ENCODE measurements at places on chromosomes 4 and X.

DNA sequence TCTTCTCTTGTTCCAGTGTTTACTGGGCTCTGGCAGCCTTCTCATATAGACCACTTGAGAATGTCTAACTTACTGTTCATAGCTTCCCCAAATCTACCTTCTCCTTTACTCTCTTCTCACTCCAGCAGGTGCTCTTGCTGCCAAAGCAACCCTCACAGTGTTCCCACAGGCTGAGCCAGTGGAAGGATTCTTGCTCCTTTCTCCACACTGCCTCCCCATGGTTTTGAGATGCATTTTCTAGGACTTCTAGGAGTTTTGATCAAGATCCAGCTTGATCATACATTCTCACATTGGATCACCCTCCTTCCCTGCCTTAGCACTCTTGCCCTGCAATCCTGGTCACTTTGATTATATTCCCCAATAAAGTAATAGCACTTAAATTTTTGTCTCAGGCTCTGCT is 230.8 kb downstream of the TMEM47 start:
- DNase-seq = no peak

- DNase-seq = no peak
Measured at GRCh38 chrX:111386615-111387233, 25.3 kb downstream of the DCX start.

DNA sequence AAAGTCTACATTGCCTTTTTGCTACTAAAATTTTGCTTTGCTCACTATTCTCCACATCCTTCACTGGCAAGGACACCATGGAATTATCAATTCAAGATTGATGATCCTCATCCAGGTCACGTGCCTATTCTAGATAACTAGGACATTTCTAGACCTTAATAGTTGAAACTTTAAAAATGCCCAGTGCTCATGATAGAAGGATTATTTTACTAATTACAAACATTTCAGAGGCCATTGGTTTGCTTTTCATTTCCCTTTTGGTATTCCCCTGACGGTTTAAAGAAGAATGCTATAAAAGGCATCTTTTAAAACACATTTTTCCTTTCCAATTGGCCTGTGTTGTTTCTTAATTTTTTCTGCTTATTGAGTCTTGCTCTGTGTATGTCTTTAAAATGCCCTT is 249.4 kb downstream of the NDST4 start:
- no peak for DNase-seq

DNA sequence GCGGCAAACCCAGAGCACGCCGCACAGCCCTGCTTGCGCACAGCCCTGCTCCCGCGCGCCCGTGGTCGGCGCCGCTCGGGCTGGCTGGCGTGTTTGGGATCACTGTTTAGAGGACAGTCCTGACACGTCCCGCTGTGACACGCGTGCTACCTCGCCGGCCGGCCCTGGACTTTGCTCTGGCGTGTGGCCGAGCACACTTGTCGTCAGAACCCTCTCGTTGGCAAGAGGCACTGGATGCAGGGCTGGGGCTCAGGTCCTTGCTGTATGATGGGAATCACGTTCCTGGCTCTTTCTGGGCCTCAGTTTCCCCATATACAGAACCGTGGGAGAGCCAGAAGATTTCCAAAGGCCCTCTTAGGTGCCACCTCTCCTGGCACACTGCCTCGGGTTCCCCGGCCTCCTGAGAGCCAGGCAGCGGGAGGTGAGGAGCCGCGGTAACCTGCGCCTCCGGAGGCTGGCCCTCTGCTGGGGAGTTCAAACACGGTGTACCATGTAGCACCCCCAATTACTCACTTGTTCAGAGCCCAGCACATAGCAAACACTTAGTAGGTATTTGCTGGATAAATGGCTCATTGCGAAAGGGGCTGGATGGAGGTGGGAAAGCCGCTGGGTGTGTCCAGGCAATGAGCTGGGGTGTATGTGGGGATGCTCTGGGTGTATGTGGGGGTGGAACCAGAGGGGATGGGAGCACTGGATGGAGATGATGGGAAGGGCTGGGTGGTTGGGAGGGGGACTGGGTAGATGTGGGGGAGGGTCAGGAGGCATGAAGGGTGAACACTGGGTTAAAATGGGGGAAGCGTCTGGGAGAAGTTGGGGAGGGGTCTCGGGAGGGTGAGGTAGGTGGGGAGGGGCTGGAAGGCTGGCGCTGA is 76.6 kb downstream of the HTRA3 start:
- DNase-seq = no peak

DNA sequence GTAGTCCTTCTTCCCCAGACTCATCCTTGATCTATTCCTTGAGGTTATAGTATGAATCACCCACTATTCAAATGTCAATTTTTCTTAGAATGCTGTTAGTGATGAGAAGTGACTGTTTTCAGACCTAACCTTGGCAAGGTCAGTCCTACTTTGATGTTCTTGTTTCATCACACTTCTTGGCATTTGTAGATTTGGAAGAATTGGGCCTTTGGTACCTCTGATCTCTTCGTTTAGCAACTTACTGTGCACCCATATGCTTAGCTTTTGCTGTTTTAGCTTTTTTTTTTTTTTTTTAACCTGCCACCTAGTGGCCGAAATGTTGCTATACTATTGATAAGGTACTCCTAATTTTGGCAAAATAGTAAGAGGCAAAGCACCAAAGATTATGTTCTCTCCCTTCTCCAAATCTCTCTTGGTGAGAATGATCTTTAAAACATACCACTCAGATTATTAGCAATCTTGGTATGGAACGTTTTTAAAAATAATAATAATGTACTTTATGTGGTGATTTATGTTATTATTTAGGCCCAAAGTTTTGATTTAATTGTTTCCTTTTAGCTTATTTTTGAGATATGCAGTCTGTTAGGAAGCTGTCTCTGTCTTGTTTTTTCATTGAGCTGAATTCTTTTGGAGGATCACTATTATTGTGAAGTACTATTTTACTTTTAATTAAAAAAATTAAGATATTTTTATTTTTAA is 16.6 kb downstream of the DCK start:
- no peak for DNase-seq

DNA sequence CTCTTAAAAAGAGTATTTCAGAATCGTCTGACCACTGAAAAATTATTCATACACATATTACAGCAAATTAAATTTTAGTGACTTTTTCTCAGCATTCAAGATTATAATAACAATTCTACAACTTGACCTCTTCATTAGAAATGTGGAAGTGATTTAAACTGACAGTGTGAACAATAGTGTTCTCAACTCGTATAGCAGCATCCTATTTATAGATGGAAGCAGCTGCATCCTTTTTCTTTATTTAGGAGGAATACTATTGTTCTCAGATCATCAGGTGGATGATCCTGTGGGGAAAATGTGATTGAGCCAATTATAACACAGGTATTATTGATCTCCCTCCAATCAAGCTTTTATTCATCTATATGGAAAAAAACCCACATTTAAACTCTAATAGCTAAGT is 56.7 kb downstream of the RAPGEF2 start:
- no peak for DNase-seq

DNA sequence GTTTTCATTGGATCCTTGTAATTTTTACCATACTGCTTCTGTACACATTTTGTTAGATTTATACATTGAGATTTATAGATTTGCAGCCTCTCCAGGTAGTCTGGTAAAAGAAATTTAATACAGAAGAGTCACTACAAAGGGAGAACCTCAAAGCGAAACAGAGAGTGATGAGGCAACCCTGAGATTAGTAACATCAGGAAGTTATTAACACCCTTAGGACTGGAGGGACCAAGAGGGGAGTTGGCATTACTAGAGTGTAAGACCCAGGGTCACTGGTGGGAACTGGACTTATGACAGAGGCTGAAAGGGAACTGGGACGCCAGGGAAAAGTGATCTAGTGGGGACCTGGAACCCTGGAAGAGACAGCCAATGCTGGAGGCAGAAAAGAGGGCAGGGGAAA is 20.6 kb upstream of the MAML3 start:
- DNase-seq = no peak

DNA sequence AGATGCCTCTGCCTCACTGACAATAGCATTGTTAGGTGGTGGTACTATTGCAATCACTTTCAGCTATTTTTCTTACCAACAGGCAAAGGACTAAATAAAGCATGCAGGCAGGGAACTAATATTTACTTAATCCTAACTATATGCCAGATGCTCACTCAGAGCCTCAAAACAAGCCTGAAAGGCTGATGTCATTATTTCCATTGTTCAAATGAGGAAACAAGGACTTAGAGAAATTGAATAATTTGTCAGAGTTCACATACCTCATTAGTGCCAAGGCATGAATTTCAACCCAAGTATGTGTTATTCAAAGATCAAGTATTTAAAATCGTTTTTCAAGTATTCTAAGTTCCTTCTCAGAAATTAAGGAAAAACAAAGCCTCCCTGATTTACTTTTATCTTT is 374.9 kb upstream of the TECRL start:
- DNase-seq = no peak

GRCh38 chr4:173821876-173822275 is 291.8 kb upstream of the HAND2 start:
- DNase-seq = no peak

DNA sequence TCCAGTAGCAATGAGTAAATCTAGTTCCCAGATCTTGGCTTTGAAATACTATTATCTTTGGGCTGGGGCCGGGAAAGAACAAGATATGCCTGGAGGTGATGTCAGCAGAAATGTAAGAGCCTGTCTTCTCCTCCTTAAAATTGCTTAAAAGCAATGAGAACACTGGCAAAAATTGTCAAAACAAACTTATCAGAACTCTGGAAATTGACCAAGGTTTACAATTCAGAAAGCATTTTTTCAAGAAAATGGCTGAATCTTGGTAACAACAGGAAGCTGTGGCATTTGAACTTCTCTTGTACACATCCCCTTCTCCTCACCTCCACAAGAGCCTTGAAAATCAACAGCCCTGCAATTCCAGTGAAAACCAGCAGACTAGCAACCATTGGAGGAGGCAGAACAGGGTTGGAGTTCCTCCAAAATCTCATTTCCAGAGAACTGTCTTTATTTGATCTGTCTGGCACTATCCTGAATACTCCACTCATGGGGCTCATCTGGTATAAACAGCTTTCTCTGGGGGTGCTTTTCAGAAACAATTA is 13.5 kb downstream of the TIMP1 start:
- peak; percentile 33 for DNase-seq

- DNase-seq = no peak
Measured at GRCh38 chrX:130118441-130119311, 8.4 kb upstream of the ELF4 start.

- DNase-seq = no peak
Measured at GRCh38 chr4:67918428-67918827, 34.6 kb upstream of the TMPRSS11D start.

DNA sequence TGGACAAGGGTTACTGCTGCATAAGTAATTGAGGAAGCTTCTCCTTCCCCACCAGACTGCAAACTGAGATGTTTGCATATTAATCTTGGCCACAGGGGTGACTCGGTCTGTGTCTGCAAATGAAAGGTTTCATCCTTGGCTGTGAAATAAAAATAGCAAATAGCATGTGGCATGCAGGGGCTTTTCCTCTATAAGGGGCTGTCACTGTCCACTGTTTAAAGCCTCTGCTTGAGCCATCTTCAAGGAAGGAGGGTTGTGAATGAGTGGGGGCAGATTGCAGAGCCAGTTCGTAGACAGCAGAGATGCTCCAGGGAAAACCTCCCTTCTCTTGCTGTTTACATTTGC is 33.3 kb downstream of the TMSB4X start:
- DNase-seq = no peak

- DNase-seq = no peak
Measured at GRCh38 chr4:140343303-140343702, 30.1 kb upstream of the SCOC start.

- DNase-seq = no peak
Measured at GRCh38 chr4:9880406-9881197, 99.2 kb downstream of the DRD5 start.

GRCh38 chrX:11059933-11060332 is 51.2 kb upstream of the HCCS start:
- DNase-seq = no peak

DNA sequence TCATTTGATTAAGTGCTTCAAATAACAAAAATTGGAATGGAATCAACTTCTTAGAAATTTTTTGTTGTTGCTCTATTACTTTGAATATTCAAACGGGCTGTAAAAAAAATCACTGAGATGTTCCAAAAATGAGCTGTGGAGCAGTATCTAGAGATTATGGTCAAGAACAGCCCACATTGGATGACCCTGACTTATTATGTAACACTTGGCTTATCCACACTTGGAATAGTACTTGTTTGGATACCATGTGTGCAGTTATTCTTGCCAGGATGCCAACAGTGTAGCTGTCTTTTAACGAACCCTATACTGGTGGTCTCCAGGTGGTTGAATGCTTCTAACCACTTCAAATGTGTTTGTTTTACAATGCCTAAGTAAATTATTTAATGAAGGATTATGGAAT is 64.9 kb upstream of the CAMK2D start:
- DNase-seq = no peak

DNA sequence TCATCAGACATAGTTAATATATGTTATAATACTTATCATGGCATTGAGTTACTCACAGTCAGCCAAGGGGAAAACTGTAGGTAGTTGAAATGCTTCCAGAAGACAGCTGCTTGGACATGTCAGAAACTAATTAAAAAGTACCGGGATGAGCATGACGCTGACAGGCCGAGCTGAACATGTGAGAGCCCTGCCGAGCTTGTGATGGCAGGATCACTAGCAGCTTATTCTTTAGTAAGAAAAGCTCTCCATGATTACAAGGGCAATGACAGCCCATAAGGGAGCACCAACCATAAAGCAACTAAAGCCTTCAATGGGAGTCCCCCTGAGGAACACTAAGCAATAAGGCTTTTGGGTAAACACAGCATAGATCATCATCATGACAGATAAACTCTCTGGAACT is 435.6 kb downstream of the TLL1 start:
- DNase-seq = no peak

- DNase-seq = no peak
Measured at GRCh38 chrX:43493756-43494155, 162.3 kb upstream of the MAOA start.

- DNase-seq = no peak
Measured at GRCh38 chr4:123415576-123415975, 19.0 kb downstream of the SPRY1 start.

GRCh38 chr4:39731908-39732307 is 34.0 kb downstream of the UBE2K start:
- DNase-seq = no peak

DNA sequence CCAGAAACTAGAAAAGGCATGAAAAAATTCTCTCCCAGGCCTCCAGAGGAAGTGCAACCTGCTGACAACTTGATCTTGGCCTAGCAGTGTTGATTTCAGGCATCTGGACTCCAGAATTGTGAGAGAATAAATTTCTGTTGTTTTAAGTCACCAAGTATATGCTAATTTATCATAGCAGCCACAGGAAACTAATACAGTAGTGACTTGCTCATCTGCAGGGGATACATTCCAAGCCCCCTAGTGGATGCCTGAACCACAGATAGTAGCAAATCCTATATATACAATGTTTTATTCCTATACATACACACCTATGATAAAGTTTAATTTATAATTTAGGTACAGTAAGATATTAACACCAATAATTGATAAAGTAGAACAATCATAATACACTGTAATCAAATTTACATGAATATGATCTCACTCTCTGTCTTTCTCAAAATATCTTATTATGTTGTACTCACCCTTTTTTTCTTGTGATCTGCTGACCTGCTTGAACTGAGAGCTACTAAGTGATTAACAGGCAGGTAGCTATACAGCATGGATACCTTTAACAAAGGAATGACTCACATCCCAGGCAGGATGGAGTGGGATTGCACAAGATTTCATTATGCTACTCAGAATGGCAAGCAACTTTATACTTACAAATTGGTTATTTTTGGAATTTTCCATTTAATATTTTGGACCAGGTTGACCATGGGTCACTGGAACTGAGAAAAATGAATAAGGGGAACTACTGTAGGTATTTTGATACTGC is 501.1 kb downstream of the KCNIP4 start:
- DNase-seq = no peak

Data from activated CD8-positive, alpha-beta memory T cell treated with anti-CD3 and anti-CD28 coated beads for 24 hours (primary cell).